Esophagus muscularis mucosa (tissue), 4 donors: ENCODE measurements at places on chromosomes 2 and 18. TPM values are rescaled to one million over a fixed set of nuclear protein-coding genes. Genes with fewer than 3 reads are reported as not detected.

The RFTN2 gene
- 5.0 TPM for total RNA-seq

The LYPD6B gene
- total RNA-seq: not detected

The ABCB11 gene
- total RNA-seq: 0.06 TPM

The ADRA2B gene
- total RNA-seq: 5.3 TPM

The MOGAT1 gene
- total RNA-seq: not detected

The C2orf76 gene
- total RNA-seq: 12.5 TPM

The SLC8A1 gene
- 157 TPM for total RNA-seq

The DES gene
- total RNA-seq: 21,970 TPM

The SPR gene
- total RNA-seq: 57.0 TPM

The LAMA1 gene
- 0.32 TPM for total RNA-seq

The AQP12B gene
- not detected for total RNA-seq

The DUSP19 gene
- total RNA-seq: 4.6 TPM

The CHPF gene
- total RNA-seq: 67.8 TPM

- DNase-seq: no peak
These were observed 110.0 kb downstream of the OSBPL6 start for GRCh38 chr2:178304333-178304732.

GRCh38 chr2:147989809-147990403 lies 30.6 kb downstream of the ORC4 start:
- no peak for DNase-seq

- no peak for DNase-seq
These were observed 17.4 kb upstream of the B4GALT6 start for GRCh38 chr18:31701744-31702143.

- DNase-seq: no peak
These were observed 25.7 kb downstream of the SGPP2 start for GRCh38 chr2:222450021-222450420.

GRCh38 chr2:59936048-59936447 lies 617.4 kb downstream of the BCL11A start:
- DNase-seq: peak; percentile 8

DNA sequence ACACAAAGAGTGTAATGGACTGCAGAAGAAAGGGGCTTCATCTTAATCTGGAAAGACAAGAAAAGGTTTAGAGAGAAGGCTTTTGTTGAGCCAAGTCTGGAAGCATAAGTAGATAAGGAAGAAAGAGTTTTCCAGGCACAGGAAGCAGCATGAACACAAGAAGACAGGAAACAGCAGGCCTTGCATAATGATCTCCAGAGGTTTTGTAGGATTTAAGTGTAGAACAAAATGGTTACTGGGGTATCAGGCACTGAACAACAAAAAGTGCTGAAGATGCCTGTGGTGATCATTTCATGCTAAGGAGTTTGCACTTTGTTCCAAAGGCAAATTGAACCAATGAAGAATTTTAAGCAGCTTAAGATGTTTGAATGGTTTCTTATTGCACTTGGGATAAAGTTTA lies 281.6 kb upstream of the TANK start:
- DNase-seq: no peak

GRCh38 chr2:84231478-84231877 lies 227.6 kb downstream of the SUCLG1 start:
- DNase-seq: no peak

GRCh38 chr2:222526480-222527277 lies 102.3 kb downstream of the SGPP2 start:
- no peak for DNase-seq

DNA sequence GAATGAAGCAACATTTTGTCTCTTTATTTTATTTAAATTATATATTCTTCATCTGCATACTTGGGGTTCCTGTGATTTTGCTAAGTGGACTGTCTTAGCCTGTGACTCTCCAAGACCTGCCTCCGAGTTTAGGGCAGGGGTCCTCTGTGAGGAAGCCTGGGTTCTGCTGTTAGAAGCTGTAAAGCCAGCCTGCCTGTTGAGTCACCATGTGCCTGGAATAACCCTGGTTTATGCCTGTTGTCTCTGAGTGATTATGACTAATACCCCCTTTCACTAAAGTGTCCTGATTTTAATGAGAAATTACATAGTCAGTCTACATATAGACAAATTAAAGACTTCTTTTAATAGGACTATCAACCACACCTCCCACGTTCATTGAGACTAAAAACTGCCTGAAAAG lies 369.1 kb downstream of the ZNF521 start:
- DNase-seq: no peak

GRCh38 chr18:13530879-13531387 lies 195.4 kb downstream of the FAM210A start:
- no peak for DNase-seq

GRCh38 chr2:148978706-148979105 lies 59.8 kb upstream of the LYPD6B start:
- no peak for DNase-seq

DNA sequence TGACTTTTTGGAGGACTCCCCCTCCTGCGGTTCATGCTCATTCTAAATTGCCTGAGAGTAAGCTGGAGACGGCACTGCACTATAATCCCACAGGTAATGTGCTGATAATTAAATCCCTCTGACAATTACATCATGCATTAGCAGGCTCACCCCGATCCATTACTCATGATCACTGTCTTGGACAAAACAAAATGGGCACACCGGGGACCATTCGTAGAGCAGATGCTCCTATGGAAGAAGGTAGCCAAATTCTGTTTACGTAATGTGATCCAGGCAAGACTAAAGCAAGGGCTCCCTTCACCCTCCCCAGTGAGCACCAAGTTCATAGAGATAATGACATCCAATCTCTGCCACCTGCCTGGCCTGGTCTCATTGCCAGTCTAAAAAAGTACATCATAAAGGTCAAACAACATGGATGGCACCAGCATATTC lies 657.1 kb upstream of the SOX11 start:
- DNase-seq: no peak

DNA sequence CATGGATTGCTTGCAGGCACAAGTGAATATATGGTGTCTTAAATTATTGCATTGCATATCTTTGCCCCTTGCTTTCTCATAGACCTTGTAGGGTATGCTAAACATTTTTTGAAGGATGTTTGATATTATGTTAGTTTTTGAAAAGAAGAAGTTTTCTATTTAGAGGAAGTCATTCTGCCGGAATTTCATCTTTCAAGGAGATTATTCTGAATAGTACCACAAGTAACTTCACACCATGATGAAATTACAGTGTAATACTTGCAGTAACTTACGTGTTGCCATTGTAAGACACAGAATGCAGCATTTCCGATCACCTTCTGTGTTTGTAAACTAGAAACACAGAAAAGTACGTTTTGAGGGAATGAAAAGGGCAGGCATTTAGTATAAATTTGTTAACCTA lies 71.9 kb downstream of the ACVR2A start:
- no peak for DNase-seq

DNA sequence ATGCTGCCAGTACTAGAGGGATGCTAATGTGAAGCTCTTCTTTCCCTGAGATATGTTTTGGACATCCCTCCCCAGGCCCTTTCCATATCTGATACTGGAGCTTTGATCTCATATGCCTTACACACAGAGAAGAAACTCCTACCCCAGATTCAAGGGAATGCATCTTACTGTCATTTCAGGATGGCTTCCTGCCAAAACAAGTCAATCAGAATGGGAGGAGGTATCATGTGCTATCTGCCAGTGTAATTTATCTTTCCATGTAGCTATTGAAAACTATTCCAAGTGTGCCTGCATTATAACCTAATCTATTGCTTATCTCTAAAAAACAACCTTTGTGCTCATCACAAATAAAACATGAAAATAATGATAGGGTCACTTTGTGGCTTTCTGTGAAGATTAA lies 269.9 kb upstream of the SETBP1 start:
- DNase-seq: no peak

GRCh38 chr2:11617984-11618707 lies 51.8 kb downstream of the NTSR2 start:
- no peak for DNase-seq

DNA sequence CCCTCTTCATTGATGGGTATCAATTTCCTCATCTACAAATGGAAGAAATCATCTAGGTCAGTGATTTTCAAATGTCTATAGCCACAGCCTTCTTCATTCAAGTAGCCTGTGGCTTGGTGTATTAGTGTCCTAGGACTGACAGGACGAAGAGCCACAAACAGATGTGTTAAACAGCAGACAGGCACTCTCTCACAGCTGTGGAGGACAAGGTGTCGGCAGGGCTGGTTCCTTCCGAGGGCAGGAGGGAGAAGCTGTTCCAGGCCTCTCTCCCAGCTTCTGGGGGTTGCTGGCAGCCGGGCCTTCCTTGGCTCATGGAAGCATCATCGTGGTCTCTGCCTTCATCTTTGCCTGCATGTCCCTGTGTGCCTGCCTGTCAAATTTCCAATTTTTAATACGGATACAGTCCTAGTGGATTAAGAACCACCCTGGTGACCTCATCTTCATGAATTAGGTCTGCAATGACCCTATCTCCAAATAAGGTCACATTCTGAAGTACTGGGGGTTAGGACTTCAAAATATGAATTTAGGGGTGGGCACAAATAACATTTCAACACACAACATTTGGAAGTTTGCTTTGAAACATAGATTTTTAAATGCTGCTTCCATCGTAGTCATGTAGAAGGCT lies 86.5 kb downstream of the PTGR3 start:
- no peak for DNase-seq

DNA sequence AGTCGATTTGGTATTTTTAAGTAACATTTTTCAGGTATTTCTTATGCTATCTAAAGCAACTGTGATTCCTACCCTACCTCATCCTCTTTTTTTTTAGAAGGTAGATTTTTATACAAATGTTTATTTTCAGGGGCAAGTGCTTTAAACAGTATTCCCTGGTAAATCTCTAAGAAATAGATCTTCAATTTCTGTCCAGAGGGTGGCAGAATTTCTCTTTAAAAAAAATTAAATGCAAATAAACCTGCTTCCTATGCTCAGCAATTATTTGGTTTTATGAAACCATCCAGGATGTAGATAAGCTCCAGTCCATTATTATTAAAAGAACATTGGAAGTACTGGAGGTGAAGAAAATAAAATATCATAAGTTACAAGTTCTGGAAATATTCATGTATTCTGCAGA lies 191.9 kb downstream of the MYO3B start:
- no peak for DNase-seq

DNA sequence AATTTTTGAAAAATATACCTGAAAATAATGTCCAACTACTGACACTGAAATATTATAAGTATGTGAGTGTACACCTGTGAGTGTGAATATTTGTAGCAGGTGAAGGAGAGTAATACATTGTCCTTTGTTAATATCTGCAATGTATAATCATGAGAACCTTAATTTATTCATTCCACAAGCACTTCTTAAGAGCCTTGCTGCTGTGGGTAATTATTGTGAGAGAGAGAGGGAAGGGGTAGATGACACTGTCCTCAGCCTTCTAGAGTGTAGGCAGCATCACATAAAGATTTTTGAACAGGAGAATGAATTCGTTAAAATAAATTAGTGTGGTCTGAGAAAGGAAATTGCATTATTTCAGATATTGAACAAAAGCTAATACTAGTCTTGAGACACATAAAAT lies 157.2 kb downstream of the MAP2 start:
- no peak for DNase-seq

GRCh38 chr2:48170281-48170680 lies 264.0 kb upstream of the FBXO11 start:
- DNase-seq: no peak

GRCh38 chr2:30368258-30368657 lies 78.8 kb upstream of the LCLAT1 start:
- no peak for DNase-seq

DNA sequence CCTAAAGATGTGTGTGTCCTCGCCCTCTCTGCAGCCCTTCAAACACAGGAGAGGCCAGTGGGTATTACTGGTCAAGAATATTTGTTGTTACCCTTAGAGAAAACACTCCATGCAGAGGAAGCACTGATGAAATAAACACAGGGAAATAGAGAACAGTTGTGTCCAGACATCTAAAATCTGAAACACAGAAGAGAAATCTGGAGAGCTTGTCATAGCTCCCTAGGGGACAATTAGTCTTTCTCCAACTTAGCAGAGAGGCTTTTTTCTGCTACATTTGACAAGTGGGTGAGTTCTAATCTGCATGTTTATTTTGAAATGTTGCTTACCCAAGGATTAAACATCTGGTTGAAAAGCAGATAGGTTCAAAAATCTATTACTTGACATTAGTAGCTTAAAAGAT lies 190.1 kb downstream of the CTNNA2 start:
- no peak for DNase-seq

DNA sequence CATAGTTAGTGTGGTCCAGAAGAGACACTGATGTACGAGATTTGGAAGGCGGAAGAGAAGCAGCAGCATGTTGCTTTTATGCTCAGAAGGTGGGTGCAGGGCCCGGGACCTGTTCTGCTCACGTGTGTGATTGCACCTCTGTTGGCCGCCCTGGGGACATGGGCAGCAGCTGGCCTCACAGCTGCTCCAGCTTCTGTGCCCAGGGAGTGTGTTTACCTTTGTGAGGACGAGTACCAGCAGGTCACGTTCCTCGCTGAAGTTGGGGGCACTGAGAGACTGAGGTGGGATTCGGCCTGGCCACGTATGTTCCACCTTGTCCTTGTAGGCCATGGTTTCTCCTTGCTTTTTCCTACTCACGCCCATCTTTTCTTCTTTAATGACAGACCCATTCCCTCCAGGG lies 86.3 kb downstream of the PMAIP1 start:
- no peak for DNase-seq

- no peak for DNase-seq
These were observed 37.2 kb downstream of the MBOAT2 start for GRCh38 chr2:8966123-8966908.

DNA sequence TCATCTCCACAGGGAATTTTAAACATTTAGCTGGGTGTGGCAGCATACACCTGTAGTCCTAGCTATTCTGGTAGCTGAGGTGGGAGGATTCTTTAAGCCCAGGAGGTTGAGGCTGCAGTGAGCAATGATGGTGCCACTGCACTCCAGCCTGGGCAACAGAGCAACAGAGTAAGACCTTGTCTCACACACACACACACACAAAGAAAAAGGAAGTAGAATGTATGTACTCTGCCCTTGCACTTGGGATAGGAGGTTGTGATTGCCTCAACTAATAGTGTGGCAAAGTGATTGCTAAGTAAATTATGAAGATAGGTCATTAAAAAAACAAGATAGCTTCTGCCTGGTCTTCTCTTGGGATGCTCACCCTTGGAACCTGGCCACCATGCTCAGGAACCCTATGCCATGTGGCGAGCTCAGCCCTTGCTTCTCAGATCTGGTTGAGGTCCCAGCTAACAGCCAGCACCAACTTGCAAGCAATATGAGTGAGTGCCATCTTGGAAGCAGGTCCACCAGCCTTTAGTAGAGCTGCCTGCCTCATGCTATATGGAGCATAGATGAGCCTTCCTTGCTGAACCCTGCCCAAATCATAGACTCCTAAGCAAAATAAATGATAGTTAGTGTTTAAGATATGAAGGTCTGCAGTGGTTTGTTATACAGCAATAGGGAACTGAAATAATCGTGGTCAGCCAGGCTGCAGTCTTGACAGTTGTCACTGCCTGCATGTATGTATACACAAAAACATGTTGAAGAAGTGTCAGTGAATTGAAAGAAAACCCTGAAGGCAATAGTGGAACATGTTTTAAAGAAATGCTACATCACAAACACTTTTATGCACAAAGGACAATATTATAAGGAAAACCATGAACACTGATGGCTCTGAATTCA lies 30.1 kb upstream of the PNO1 start:
- DNase-seq: no peak

- no peak for DNase-seq
These were observed 212.6 kb upstream of the FBXO11 start for GRCh38 chr2:48118895-48119294.

- no peak for DNase-seq
These were observed 465.1 kb downstream of the GALR1 start for GRCh38 chr18:77714716-77715115.

GRCh38 chr2:37769551-37769950 lies 98.1 kb upstream of the CDC42EP3 start:
- no peak for DNase-seq

GRCh38 chr2:99662761-99663341 lies 173.0 kb upstream of the REV1 start:
- no peak for DNase-seq
